ENCODE measurements at places on chromosomes 5 and 9.
A peak's percentile ranks its signal among the peaks of the same experiment; 100 is the strongest.

- no peak for DNase-seq
Measured at GRCh38 chr5:21823588-21823987, 1029.6 kb downstream of the CDH12 start.

DNA sequence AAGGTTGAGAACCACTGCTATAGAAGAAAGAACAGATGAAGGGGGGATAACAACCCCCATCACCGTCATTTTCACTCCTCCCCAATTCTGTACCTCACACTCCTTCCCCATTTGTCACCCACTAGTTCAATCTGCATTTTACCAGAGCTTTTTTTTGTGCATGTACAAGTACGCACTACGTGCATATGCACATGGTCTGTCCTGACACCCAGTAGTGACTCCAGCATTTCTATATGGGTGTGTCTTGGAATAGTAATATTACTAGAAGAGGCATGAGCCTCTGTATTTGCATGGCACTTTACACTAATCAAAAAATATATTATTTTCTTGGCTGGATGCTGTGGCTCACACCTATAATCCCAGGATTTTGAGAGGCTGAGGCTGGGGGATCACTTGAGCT is 38.7 kb downstream of the NIM1K start:
- no peak for DNase-seq

GRCh38 chr5:96008987-96009647 is 47.5 kb upstream of the ELL2 start:
- DNase-seq = no peak

DNA sequence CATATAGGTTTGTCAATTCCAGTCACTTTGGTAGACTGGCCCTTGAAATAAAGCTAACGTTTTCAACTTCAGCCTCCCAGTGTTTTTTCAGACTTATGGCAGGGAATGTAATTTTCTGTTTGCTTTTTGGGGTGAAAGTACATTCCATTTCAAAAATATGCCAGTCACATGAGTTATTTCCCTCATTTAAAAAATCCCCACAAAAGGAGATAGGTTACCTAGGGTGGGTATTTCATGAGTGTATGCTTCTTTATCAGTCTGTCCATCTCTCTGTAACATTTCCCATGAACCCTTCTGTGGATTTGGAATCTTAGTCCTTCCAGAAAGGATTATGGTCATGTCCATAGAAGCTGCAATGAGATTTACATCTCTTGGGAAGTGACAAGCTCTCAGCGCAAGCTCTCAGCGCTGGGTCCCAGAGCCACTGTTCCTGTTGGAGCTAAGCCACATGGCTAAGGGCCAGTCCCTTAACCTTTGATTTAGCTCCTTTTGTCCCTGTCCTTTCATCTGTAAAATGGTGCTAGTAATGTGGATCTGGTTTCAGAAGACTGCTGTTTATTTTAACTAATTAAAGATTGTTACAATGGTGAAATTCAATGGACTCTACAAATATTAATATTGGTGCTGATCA is 294.9 kb downstream of the NR3C1 start:
- DNase-seq = peak; percentile 79
